ENCODE measurements at places on chromosomes 6 and 20. TPM values are rescaled to one million over a fixed set of nuclear protein-coding genes. Genes with fewer than 3 reads are reported as not detected.

DNA sequence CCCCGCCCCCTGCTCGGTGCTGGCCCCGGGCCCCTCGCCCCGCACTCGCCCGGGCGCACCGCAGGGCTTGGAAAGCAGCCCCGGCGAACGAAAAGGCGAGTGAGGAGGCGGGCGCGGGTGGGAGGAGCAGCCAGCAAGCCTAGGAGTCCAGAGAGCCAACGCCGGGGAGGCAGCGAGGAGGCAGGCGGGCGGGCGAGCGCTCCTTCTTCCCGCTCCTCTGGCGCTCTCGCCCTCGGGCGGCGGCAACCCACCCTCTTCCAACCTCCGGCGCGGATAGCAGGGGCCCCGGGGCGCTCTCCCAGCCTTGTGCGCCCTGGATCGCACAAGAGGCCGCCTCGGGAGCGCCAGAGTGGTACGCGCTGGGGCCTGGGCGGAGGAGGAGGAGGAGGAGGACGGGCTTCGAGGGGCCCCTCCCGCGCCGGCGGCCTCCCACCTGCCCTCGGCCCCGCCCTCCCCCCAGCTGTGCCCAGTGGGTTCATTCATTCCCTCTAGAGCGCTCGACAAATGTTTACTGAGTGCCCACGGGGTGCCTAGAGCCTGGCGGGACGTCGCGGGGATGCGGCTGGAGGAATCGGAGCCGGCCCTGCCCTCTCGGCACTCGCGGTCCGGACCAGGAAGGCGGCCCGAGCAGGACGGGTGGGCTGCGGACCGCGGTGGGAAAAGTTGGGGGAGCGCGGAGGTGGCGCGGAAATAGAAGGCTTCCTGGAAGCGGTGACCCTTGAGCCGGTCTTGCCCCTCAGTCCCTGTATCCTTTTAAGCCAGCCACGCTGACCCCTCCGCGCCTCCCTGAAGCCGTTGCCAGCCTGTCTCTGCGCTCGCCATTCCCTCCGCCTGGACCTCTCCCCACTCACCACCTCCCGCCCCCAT lies at the start of gene BMP7:
Gene BMP7, minus strand, starts transcription at position 351 of the 867 bp plus-strand sequence. CDS start 519 bp downstream, outside the sequence.
- H3K27me3 ChIP-seq, result peaks cover 11% of the 10 kb centered on the region
- H3K36me3 ChIP-seq, result no peaks in the 10 kb centered on the region
- no peak for DNase-seq

DNA sequence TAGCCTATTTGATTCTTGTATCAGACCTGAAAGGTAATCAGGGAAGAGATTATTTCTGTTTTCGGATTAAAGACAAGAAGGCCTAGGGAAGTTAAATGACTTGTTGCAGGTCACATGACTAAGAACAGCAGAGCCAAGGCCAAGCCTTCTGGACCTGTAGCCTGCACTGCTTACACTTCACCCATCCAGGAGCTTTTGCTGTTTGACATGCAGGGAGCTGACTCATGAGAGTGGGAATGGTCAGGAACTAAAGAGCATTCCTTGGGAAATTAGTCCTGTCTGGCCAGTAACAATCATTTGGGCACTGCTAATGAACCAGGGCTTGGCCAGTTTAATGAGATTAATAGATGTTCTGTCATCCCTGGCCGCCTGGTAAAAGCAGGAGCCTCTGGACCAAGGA lies 46.8 kb downstream of the EIF2S2 start:
- peaks cover 9% of the 10 kb centered on the region for H3K4me1 ChIP-seq
- DNase-seq, result no peak
- no peaks in the 10 kb centered on the region for H3K27me3 ChIP-seq

- no peak overlapping the region for H3K27ac ChIP-seq
- H3K27me3 ChIP-seq, result no peaks in the 10 kb centered on the region
- peaks cover 26% of the 10 kb centered on the region for H3K36me3 ChIP-seq
- no peak overlapping the region for H3K4me3 ChIP-seq
Measured at GRCh38 chr6:34837528-34837927, 45.6 kb downstream of the BLTP3A start.

DNA sequence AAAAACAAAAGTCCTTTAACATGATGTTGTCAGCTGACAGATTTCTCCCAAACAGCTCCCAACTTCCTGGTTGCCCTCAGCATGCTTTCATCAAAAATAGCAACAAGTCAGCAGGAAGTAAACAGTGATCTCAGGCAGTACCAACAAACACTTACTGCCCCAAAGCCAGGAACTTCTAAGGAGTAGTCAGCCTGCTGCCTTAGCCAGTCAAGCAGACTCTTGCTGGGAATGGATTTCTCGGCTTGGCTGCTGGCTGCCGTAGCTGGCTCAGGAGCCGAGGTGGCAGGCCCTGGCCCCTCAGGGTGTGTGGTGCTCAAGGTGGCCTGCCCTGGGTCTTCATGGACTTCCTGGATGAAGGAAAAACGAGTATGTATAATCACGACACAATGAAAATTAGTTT lies 46.6 kb upstream of the EMILIN3 start:
- no peaks in the 10 kb centered on the region for H3K27me3 ChIP-seq
- H3K36me3 ChIP-seq, result peaks cover 63% of the 10 kb centered on the region
- peaks cover 11% of the 10 kb centered on the region for H3K4me1 ChIP-seq
- no peak for DNase-seq

DNA sequence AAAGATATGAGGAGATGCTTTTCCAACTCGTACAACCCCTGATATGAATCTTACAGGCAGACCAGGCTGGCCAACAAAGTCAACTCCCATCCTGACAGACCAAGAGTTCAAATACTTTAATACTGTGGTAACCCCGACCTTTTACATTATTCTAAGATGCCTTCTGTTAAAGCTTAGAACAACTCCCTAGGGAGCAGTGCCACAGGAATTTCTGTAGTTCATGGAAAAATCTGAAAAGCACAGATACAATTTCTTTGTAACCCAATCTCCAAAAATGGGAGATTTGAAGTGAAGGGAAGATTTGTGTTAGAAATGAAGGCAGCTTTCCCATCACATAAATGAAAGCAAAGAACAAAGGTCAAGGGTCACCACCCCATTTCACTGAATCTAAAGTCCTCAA lies 151.3 kb upstream of the BEND6 start:
- no peak overlapping the region for H3K4me3 ChIP-seq
- H3K27me3 ChIP-seq, result no peaks in the 10 kb centered on the region
- H3K36me3 ChIP-seq, result no peaks in the 10 kb centered on the region
- no peak for DNase-seq

DNA sequence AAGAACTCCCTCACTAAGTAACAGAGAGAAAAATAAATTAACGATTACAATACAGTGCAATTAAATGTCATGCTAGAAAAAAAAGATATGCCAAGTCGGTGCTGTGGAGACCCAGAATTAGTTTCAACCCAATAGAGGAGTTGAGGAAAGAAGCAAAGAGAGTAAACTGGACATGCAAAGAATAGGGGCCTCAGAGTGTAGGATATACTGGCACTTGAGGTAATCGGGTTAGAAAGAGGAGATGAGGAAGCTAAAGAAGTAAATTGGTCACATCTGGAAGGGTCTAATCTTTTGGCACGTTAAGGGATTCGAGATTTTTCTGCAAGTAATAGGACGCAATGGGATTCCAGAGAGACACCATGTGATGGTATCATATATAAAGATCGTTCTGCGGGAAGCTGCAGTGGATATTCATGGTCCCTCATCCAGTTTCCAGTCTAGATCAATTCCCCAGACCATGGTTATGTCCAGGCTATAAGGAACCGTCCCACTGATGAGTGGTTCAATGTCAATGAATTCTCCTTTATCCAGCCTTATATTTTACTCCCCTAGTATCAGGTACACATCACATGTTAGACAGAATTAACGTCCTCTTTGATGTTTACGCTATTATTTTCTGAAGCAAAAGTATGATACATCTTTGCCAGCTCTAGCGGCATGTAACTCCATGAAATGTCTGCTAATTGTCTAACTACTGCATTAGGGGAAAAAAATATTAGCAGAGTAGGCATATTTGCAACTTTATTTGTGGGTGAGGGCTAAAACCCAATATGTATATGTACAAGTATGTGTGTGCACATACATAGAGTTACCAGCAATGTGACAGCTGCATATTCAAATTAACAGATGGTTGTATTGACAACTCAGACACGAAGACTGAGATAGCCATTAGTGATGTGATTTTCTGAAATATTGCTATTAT lies 1.1 kb upstream of the TBC1D32 start:
- no peaks in the 10 kb centered on the region for H3K27me3 ChIP-seq
- H3K27ac ChIP-seq, result peak overlapping the region; percentile 98
- peaks cover 7% of the 10 kb centered on the region for H3K4me1 ChIP-seq
- peak; percentile 5 for DNase-seq

GRCh38 chr6:168093634-168094033 lies 14.6 kb upstream of the FRMD1 start:
- H3K27ac ChIP-seq, result no peak overlapping the region
- no peak overlapping the region for H3K4me3 ChIP-seq
- H3K27me3 ChIP-seq, result no peaks in the 10 kb centered on the region
- no peak for DNase-seq
- H3K4me1 ChIP-seq, result no peaks in the 10 kb centered on the region
- no peaks in the 10 kb centered on the region for H3K36me3 ChIP-seq

DNA sequence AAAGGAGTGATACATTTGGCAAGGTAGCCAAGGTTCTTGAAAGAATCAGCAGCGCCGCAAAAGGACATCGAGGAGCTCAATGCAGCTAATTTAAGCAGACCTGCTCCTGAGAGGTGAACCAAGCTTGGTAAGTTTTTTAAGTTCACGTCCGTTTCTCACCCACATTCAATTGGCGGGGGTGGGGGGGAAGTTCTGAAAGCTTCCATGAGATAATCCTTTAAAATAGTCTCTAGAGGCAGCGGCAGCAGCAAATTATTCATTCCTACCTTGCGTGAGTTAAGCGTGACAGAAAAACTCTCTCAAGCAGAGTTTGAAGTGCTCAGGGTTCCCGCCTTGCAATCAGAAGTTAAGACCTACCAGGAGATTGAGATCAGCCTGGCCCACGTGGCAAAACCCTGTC lies 97.3 kb upstream of the NHSL1 start:
- no peaks in the 10 kb centered on the region for H3K27me3 ChIP-seq
- H3K36me3 ChIP-seq, result no peaks in the 10 kb centered on the region
- DNase-seq, result no peak

DNA sequence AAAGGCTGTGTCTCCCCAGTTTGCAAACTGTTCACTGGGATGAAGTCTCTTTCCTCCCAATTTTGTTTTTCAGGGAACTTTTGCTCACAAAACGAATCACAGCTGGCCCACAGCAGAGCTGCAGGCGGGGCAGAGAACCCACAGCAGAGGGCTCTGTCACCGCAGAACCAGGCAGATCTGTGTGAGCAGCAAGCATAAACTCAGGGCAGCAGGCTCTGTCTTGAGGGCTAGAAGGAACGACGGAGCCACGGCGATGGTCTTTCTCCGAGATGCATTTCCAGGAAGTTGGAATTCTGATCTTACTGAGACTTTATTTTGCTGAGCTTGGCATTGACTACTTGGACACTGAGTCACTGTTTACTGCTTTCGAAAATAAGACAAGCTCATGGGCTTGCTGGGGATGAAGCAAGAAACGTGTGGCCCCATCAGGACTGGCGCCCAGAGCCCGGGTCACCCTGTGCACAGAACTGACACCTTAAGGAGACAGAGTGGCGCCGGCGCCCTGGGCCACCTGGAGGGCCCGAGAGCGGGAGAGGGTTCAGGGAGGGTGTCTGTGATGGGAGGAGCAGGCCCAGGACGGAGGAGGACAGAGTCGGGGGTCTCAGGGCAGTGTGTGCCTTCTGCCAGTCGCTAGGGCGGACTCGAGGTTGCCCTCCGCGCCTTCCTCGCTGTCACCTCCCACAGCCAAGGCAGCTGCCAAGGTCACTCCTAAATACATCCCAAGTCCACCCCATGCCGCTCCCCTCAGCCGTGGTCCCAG lies 106.3 kb upstream of the NXT1 start:
- no peaks in the 10 kb centered on the region for H3K36me3 ChIP-seq
- no peaks in the 10 kb centered on the region for H3K27me3 ChIP-seq
- no peak overlapping the region for H3K27ac ChIP-seq
- no peak for DNase-seq

- no peak overlapping the region for H3K4me3 ChIP-seq
- no peak overlapping the region for H3K27ac ChIP-seq
- no peaks in the 10 kb centered on the region for H3K36me3 ChIP-seq
Measured at GRCh38 chr20:16552015-16552414, 21.2 kb downstream of the KIF16B start.

DNA sequence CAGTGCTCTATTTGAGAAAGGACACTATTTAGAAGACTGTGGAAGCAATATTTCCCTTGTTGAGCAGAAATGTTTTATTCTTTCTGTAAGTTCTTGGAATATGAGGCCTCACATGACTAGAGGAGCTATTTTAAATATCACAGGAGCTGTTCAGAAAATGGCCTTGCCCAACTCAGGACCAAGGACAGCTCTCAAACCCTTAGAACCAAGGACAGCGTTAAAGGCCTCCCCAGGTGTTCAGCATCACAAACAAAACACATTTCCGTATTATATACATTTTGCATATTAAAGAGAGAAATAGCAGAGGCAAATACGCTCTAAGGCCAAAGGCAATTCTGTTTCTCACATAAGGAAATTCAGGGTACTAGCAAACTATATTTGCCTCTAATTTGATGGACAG lies 631.4 kb downstream of the CDH26 start:
- no peak overlapping the region for H3K27ac ChIP-seq
- H3K4me3 ChIP-seq, result no peak overlapping the region
- no peaks in the 10 kb centered on the region for H3K4me1 ChIP-seq
- H3K36me3 ChIP-seq, result no peaks in the 10 kb centered on the region
- no peak for DNase-seq
- H3K27me3 ChIP-seq, result no peaks in the 10 kb centered on the region

- no peaks in the 10 kb centered on the region for H3K27me3 ChIP-seq
Measured at GRCh38 chr20:19903168-19903811, 113.9 kb upstream of the NAA20 start.

- no peaks in the 10 kb centered on the region for H3K4me1 ChIP-seq
- H3K4me3 ChIP-seq, result no peak overlapping the region
- peak; percentile 37 for DNase-seq
Measured at GRCh38 chr20:36273414-36274180, 32.5 kb upstream of the DLGAP4 start.

COL20A1 gene
- not detected for total RNA-seq

TGM3 gene
- not detected for total RNA-seq

SLC22A7 gene
- total RNA-seq, result not detected

IL17A gene
- not detected for total RNA-seq

PPARD gene
- total RNA-seq, result 18.8 TPM

TRIM40 gene
- not detected for total RNA-seq

UBE2J1 gene
- 58.1 TPM for total RNA-seq

All from natural killer cell (primary cell).